H9 (cell line): ENCODE measurements at places on chromosomes 3 and 15.

DNA sequence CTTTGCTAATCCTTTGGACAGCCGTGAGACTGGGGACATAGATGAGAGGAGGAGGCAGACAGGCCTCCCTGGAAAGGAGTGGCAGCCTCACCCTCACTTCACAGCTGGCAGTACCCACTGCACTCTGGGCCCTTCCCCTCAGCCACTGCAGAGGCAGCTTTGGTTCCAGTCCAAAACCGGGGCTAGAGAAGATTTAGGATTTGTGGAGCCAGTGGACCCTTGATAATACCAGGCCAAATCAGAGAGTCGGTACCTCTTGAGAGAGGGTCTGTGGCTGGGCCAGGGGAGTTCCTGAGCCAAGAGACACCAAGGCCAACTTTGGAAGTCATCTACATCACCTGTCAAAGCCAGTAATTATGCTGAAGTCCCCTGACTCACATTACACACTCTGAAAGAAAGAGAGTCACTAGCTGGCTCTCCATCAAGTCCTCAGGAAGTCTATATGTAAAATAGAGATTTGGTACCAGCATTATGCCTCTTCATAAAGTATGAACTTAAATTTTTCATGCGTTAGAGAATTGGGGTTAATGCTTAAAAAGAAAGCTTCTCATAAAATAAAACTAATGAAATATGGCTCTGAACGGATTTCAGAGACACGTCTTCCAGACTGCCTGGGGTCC is 244.1 kb upstream of the SEMA6D start:
- no peak for DNase-seq

DNA sequence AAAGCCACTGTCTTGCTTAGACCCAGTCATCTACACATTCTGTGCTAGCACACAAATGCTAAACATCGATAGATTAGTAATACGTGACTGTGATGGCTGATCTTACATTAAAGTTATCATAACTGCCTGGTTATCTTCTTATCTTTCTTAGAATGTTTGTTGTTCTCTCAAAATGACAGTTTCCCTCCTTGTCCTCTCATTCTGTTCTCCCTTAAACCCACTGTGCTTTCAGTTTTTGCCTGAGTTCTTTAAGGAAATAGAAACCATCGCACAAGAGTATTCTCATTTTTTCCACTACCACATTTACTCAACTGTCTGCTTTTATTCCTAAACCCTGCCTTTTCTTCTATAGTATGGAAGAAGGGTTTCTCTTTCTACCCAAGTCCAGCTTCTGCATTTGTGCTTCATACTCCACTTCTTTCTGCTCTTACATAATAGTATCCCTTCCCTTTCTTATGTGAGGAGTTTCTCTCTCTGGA is 17.1 kb downstream of the STX19 start:
- DNase-seq, result no peak

DNA sequence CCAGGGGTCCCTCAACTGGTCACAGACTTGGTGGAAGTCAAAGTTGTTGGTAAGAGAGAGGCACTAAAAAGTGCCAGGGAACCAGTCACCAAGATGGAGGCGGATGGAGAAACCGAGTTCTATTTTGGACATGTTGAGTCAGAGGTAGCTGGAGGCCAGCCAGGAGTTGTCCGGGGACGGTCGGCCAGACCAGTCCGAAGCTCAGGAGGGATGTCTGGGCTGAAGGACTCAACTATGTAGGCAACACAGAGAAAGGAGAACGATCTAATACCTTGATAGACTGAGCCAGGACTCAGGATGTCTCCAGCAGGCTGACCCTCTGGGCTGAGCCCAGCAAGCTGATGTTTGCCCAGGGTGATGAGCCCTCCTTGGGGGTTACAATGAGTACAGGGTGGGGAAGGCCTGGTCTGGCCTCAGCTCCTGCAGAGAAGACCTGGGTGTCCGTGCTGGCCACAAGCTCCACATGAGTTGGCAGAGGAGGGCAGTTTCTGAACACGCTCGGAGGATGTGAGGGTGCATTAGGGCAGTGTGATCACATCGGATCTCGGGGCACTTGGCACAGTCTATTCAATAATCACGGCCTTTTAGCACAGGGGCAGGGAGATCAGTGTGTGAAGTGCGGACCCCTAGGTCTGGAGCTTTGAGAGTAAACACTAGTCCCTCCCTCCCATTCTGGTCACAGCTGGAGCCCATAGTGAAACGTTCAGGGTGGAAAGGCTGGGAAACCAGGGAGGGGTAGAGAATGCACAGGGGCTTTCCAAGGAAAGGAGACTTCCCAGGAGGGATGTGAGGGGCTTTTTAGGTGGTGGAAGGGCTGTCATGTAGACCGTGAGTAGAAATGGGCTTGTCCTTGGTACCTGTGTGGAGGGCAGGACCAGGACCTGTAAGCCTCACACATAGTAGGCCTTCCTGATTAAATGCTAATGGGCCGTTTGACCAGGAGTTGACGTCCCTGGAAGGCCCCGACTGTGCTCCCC is 111.9 kb downstream of the ETFA start:
- no peak for DNase-seq

DNA sequence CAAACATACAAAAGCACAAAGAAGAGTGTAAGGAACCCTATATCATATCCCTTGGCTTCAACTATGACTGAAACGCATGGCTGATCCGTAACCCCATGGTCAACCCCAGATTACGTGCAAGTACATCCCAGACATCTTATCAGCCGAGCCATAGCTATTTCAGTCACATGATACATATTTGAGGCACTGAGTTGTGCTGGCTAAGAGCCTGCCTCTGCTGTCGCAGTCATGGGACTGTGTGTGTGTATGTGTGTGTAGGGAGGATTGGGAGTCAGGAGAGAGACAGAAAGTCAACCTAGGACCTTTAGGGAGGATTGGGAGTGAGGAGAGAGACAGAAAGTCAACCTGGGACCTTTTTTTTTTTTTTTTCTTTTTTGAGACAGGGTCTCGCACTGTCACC is 8.4 kb downstream of the ST6GAL1 start:
- no peak for DNase-seq

GRCh38 chr3:159884661-159885402 is 103.8 kb upstream of the IL12A start:
- no peak for DNase-seq

- no peak for DNase-seq
These were observed 649 bp upstream of the PLOD2 start for GRCh38 chr3:146161663-146162002.

GRCh38 chr15:96054621-96055020 is 275.9 kb upstream of the NR2F2 start:
- no peak for DNase-seq
